ENCODE measurements at places on chromosomes 6 and 20.
A peak's percentile ranks its signal among the peaks of the same experiment; 100 is the strongest.

DNA sequence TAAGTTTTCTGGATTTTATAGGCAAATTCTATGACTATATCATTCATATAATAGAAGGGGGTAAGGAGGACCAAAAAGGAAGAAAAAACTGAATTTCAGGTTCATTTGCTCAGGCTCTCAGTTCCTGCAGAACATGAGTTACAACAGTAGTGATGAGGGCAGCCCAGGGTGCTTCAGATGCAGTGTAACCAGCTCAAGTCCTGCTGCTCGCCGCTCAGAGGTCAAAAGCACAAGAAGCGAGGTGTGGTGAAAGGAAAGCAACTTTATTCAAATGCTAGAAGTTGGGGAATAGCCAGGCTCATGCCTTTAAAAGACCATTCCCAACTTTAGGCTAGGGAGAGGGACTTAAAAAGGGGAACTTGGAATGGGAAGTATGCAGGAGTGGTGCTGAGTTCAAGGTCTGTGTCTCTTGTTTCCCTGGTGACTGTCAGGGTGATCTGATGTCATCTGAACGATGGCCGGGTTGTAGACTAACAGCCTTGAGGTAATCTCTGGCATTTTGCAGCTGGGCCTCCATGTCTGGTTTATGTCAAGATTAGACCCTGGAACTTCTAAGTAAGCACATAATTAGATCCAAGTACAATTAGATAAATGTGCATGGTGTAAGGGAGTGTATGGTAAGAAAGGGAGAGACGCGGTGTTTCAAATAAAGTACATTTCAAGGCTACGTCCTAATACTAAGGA, 14.5 kb upstream of the SEC63 start:
- DNase-seq, result no peak

- DNase-seq, result no peak
These were observed 296.7 kb upstream of the FKBP1C start for GRCh38 chr6:62914530-62914929.

- DNase-seq, result no peak
These were observed 43.1 kb downstream of the MBOAT1 start for GRCh38 chr6:20169119-20169557.

DNA sequence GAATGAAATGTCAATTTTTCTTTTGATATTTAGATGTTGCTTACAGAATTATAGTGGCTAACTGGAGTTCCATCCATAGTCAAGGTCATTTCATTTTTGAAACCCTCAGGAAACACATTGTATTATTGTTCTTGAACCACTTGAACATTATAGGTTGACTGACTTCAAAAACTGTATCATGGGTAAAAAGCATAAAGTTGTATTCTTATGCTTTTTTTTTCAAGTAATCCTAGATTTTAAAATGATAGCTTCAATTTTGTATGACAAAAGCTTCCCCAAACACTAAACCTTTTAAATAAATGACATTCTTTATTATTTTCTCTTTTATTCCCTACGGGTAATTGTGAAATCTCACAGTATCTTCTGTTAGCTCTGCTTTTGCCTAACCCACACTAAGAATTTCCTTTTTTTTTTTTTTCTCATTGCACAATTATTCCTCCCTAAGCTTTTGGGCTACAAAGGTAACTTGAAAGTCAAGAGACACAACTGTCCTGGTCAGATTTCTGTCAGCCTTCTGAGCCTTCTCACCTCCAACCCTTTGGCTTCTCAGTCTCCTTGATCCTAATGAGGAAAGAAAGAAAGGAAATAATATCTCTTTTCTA, 36.9 kb upstream of the LAMA4 start:
- DNase-seq, result no peak

DNA sequence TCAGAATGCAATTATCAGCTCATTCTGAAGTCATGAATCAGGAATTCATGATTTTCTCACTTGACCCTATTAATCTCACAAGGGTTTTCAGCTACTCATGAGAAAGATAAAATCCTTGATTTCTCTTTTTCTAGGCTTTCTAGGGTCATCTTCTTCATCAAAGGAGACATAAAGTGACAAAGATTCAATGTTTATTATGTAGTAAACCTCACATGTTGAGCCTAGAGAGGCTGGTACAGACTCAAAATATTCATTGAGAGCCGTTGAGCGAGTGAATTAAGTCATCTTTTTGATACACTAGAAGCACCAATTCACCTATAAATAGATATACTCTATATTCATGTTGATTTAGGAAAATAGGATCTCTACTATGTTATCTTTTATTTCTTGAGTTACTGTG, 104.8 kb upstream of the TRAF3IP2 start:
- DNase-seq, result no peak

- DNase-seq, result no peak
These were observed at the start of gene HRH3 for GRCh38 chr20:62219992-62220665. Gene HRH3 (minus strand): TSS chr20:62220278. CDS start chr20:62219970, 308 bp downstream.

- no peak for DNase-seq
These were observed 60.2 kb downstream of the CTCFL start for GRCh38 chr20:57464642-57465211.

DNA sequence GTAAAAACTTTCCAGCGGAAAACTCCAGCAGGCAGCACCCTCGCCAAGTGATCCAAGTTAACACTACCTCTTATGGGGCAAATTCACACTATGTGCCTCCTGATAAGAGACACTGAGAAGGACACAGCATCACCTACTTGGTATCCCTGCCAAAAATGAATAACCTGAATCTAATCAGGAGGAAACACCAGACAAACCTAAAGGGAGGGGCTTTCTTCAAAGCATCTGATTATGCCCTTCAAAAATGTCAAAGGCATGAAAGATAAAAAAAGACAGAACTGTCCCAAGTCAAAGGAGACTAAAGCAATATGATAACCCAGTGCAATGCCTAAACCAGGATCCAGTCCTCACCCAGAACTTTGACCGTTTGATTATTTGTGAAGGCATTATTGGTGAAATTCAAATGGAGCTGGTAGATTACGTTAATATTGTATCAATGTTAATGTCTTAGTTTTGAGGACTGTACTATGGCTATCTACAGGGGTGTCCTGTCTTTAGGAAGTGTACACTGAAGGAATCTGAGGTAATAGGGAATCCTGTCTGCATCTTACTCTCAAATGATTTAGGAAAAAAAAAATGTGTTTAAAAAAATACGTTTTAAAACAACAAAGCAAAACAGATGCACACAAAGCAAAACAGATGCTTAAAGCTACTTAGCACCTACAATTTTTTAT, 8.3 kb downstream of the TBC1D7 start:
- no peak for DNase-seq

DNA sequence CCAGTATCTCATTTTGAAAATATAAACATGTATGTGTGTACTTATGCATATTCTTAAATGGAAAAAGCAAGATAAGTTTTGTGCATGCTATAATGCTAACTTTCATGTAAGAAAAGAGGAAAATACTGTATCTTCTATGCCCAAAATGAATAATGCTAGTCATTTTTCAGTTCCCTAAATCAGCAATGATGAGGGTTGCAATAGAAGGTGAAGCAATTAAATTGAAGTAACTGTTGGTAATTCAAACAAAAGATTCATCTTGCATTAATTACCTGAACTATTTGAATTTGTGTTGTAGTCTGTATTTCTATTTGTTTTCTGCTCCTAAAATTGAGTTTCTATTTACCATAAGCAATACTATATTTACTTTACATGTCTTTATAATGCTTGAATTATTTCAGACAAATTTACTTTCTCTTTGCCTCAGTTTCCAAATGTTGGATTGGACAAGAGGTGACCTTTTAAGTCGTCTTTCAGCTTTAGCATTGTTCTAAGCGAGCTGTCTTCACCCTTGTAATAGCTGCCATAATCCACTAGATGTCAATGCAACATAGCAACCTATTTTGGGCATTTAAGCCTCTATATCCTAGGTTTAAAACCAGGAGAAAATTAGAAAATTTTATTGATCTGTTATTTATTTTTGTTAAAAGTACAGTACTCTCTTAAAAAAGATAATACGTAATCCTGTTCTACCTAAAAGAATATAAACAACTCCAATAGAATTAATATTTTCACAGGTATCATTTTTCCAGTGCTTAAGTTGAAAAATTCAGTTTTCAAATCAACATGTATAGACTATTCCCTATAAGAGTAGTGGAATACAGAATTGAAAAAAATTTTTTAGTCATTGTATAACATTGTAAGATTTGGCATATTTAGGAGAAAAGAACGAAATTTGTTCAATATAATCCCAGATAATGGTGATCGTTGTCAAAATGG, 52.3 kb upstream of the IFNGR1 start:
- peak; percentile 33 for DNase-seq

GRCh38 chr20:32357375-32357868, 709 bp upstream of the ASXL1 start:
- peak; percentile 78 for DNase-seq

DNA sequence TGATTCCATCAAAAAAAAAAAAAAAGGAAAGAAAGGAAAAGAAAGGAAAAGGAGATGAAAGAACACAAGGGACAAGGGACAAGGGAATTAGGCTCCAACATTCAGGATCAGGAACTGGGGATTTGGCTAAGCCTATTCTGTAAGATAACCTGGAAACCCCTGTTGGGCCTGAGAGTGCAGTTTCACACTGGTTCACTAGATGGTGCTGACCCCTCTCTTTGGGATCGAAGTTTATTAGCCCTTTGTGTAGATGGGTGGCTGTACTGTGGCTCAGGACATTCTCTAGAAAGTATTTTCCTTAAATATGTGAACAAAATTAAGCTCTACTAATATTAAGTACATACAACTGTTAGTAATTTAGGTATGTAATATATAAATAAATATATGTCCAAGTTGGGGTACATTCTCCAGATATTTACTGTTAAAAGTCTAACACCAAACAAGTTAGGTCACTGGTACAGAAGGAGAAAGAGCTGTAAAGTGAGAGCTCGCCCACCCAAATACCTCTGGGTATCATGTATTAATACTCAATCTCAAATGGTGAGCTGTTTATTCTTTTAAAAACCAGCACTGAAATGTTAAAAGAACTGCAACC, 6.3 kb downstream of the OR2A4 start:
- DNase-seq, result no peak

DNA sequence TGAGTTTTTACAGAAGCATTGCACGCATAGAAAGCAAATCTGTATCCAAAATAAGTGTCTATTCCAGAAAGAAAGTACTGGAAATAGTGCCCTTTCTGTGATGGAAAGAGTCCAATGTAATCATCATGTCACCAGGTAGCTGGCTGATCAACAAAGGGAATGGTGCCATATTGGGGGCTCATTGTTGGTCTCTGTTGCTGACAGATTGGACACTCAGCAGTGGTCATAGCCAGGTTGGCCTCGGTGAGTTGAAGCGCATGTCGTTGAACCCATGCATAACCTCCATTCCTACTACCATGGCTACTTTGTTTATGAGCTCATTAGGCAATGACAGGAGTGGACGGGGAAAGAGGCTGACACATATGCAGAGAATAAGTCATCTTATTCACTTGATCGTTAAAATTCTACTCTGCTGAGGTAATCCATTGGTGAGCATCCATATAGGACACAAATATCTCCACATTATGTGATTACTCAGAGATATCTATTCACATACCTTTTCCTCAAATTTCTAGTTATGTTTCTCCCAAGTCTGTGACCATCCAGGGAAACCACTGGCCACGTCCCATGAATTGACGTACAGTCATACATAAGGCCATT, 560.5 kb downstream of the HAO1 start:
- DNase-seq, result no peak

GRCh38 chr6:156652231-156652750, 124.9 kb upstream of the ARID1B start:
- no peak for DNase-seq

DNA sequence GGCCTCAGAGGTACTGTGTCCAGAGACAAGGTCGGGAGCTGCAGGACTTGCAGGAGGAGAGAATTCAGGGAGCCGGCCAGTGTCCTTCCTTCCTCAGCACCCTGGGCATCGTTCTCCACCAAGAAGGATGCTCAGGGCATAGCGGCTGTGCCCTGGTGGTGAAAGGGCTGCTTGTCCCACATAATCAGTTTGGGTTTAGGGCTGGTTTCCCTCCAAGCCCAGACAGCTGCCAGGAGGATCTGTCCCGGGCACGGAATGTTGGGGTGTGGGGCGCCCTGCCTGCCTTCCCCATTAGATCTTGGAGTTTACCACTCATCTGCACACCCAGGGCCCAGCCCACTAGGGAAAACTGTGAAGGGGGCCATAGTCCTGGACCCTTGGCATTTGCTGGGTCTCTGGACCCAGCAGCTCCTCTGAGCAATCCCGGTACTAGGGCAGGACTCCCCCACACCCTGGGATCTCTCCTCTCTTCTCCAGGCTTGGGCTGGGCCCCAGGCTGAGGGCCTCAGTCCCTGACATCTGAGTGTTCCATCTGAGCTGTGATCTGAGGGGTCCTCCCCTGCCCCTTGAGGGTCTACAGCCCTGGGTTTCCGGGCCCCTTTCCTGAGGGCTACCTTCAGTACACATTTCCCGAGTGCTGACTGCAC, 18.6 kb upstream of the SPDEF start:
- DNase-seq, result no peak

GRCh38 chr6:143064271-143064670, 3.6 kb downstream of the AIG1 start:
- no peak for DNase-seq

- DNase-seq, result no peak
These were observed 1.1 kb downstream of the TBXT start for GRCh38 chr6:166166314-166167257.

DNA sequence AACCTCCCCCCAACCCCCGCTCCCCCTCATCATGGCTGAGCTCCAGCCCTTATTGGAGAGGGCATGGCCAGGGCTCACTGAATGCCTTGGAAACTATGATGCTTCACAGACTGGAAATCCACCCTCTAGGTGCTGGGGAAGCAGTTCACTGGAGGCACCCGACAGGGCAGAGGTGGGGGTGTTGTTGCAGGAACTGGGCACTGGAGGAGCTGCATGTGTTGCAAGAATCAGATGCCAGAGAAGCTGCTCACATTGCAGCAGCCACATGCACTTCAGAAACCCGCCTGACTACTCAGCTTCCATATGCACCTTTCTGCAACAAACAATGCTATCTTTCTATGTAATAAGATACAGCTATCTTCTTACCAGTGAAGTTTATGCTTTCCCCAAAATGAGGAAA, 7.9 kb upstream of the TBPL1 start:
- no peak for DNase-seq

DNA sequence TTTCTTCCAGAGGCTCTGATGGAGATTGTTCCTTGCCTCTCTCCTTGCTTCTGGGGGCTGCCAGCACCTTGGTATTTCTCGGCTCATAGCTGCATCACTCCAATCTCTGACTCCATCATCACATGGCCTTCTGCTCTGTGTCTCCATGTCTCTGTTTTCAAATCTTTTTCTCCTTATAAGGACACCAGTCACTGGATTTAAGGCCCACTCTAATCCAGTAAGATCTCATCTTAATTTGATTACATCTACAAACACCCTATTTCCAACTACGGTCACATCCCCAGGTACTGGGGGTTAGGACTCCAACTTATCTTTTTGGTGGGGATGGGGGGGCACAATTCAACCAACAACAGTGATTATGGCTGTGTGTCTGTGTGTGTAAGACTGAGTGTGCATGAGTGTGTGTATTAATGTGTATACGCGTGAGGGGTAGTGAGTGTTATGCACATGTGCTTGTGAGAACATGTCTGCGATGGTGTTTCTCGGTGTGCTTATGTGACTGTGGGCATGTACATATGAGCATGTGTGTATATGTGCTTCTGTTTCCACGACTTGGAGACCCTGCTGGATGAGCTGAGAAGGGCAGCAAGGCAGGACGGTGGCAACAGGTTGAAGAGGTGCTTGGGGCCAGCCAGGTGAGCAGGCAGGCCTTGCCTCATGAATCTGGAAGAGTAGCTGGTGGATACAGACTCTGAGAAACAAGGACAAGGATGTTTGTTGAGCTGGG, 130.5 kb downstream of the MRPL14 start:
- DNase-seq, result no peak

GRCh38 chr6:167705211-167705750, 121.4 kb upstream of the AFDN start:
- no peak for DNase-seq
